ENCODE measurements at places on chromosomes 3 and 15.

GRCh38 chr15:70109531-70109930 lies 11.8 kb upstream of the TLE3 start:
- no peak for DNase-seq

DNA sequence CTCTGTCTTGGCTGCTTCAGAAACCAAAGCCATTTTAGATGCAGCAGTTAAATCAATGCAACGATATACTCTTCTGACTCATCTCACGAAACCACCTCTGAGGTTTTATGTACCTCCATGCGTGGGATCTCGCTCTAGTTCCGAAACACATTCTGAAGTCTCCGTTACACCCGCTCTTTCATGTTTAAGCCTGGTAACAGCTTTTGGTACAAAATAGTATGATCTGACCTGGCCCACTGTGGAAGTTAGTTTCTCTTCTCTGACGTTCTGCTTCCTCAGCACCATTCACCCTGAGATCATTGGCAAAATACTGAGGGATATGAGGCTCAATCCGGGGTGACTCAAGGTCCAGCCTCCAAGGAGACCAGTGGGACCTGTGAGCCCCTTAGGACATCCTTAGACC lies 121.9 kb downstream of the TMEM266 start:
- DNase-seq, result no peak

- DNase-seq, result no peak
These were observed 3.8 kb upstream of the LOXL1 start for GRCh38 chr15:73922186-73923151.

DNA sequence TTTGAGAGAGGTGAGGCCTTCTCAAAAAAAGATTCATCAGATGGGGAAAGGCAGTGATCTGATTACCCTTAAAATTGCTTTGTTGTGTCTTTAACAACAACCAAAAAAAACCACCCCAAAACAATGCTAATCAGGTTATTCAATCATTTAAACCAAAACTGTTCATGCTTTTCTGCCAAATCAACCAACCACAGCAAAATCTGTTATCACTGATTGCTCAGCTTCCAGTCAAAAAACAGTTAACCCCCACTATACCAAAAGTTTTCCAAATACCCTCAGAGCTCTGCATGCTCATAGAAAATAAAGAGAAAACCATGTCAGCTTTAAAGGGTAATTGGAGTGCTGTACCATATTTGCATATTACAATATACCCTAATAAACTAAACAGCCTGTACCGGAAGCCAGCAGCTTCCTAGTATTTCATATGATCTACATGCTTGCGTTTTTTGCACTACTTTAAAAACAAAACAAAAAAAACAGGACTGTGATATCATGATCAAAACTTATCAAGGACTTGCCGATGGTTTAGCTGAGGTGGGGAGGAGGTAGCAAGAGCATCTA lies 22.8 kb downstream of the SATB1 start:
- no peak for DNase-seq

- no peak for DNase-seq
These were observed 38.2 kb upstream of the UBE2E1 start for GRCh38 chr3:23767546-23767945.

- DNase-seq, result no peak
These were observed 23.4 kb downstream of the KIF7 start for GRCh38 chr15:89631902-89632264.

DNA sequence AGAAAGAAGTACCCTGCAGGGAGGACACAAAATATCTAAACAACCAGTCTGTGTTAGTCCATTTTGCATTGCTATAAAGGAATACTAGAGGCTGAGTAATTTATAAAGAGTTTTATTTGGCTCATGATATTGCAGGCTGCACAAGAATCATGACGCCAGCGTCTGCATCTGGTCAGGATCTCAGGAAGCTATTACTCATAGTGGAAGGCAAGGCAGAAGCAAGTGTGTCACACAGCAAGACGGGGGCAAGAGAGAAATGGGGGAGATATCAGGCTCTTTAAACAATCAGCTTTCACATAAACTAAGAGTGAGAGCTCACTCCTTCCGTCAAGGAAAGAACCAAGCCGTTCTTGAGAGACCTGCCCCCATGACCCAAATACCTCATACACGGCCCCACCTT lies 614.8 kb downstream of the ZIC1 start:
- DNase-seq, result no peak

DNA sequence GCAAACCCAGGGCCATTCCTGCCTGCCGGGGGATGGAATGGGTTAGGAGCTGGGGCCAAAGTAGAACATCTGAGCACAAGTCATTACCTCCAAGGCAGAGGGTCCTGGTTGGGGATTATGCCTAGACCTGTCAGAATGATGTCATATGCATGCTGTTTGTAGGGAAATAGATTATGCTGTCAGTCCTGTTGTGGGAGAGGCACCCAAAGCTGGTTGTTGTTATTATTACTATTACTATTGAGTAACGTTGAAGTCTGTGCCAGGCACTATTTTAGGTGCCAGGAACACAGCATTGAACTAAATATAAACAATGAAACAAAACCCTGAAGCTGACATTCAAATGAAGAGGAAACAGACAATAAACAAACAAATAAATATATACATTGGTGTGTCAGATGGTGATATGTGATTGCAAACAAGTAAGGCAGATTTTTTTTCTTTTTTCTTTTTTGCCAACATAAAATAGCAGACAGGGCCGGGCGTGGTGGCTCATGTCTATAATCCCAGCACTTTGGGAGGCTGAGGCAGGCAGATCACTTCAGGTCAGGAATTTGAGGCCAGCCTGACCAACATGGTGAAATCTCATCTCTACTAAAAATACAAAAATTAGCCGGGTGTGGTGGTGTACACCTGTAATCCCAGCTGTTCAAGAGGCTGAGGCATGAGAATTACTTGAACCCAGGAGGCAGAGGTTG lies 2.0 kb downstream of the P4HTM start:
- DNase-seq, result no peak

DNA sequence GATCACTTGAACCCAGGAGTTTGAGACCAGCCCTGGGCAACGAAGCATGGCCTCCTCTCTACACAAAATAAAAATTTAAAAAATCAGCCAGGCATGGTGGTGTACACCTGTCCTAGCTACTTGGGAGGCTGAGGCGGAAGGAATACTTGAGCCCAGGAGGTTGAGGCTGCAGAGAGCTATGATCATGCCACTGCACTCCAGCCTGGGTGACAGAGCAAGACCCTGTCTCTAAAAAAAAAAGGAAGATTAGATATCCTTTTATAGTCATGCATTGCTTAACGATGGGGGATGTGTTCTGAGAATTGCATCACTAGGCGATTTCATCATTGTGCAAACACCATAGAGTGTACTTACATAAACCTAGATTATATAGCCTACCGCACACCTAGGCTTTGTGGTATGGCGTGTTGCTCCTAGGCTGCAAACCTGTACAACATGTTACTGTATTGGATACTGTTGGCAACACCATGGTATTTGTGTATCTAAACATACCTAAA lies 12.6 kb downstream of the ALAS1 start:
- DNase-seq, result no peak
